ENCODE measurements at places on chromosomes 6 and 20. TPM values are rescaled to one million over a fixed set of nuclear protein-coding genes. Genes with fewer than 3 reads are reported as not detected.

- no peak overlapping the region for H3K4me3 ChIP-seq
- H3K4me1 ChIP-seq = no peaks in the 10 kb centered on the region
- no peak for DNase-seq
- no peak overlapping the region for H3K27ac ChIP-seq
Measured at GRCh38 chr20:19433371-19434350, 221.2 kb downstream of the SLC24A3 start.

- H3K27me3 ChIP-seq = no peaks in the 10 kb centered on the region
- no peaks in the 10 kb centered on the region for H3K36me3 ChIP-seq
- H3K27ac ChIP-seq = no peak overlapping the region
- DNase-seq = no peak
- no peak overlapping the region for H3K4me3 ChIP-seq
- no peaks in the 10 kb centered on the region for H3K4me1 ChIP-seq
Measured at GRCh38 chr6:142009647-142010046, 123.1 kb upstream of the GJE1 start.

DNA sequence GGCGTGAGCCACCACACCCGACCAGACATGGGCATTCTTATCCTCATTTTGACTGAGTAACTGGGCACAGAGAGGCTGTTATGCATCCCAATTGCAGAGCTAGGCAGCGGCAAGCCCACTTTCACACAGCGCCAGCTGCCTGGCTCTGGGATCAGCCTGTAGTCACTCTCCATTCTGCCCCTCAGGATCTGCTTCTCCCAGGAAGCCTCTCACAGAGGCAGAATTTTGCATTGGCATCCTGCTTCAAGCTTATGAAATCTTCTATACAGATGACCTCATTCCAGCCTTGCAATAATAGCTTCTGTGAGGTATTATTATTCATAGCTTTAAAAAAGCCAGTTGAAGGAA is 37.0 kb upstream of the IER3 start:
- no peaks in the 10 kb centered on the region for H3K27me3 ChIP-seq
- peaks cover 25% of the 10 kb centered on the region for H3K4me1 ChIP-seq
- H3K4me3 ChIP-seq = no peak overlapping the region
- DNase-seq = no peak
- peak overlapping the region; percentile 41 for H3K27ac ChIP-seq

DNA sequence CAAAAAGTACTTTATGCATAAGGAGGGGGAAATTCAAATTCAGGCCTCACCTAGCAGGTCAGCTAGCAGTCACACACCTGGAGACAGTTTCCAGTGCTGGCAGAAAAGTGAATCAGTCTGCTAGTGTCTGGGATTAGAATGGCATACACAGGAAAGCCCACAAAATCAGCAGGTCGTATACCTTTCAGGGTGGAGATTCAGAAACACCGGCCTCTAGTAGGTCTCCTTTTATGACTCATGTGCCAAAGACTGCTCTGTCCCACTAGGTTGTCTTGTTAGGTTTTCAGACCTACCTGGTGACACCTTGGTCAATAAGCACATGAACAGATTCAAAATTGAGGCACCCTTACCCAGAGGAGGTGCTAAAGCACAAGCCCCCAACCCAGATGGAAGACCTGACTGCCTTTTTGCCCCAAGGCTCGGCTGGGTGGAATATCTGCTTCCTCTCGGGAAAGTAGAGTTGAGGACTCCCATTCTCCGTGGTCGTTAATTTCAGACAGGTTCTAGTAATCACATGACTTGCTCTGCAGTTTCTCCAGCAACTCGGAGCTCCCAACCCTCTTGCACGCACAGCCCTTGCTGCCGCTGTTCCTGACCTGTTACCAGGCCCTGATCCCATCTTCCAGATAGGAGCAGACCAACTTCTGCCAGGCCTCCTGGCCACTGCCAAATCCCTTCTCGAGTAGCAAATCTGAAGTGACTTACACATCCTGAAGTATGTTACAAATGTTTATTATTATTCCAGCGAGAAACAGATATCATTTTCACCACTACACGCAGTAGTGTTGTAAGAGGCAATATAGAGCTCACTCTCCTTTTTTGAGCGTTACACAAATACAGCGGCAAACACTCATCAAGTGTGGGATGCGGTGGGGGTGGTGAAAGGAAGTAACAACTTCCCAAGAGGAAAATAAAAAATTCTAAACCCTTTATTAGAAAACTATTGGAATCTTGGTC is 46.6 kb downstream of the AGPAT4 start:
- H3K27ac ChIP-seq = no peak overlapping the region
- DNase-seq = no peak
- no peaks in the 10 kb centered on the region for H3K4me1 ChIP-seq
- H3K4me3 ChIP-seq = no peak overlapping the region

DNA sequence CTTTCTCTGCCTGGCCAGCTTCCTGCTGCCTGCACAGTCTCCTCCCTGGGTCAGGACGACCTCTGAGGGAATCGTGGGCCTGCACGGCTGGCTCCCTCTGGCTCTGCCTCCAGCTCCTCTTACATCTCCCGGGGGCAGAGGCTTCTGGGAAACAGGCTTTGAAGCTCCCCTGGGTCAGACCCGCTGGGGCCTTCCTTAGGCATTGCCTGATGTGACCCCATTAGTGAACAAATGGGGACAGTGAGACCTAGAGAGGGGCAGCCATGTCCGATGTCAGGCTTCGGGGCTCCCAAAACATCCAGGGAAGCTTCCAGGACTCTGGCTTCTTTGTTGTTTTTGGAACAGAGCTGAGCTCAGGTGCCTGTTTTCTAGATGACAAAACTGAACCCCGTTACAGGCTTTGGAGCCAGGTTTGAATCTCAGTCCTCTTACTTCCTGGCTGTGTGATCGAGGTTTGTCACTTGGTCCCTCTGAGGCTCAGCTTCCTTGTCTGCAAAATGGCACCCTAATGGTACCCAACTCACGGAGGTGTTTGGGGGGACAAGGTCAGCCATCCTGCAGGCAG is 94.3 kb downstream of the CEBPB start:
- no peaks in the 10 kb centered on the region for H3K27me3 ChIP-seq
- H3K4me3 ChIP-seq = no peak overlapping the region
- DNase-seq = no peak

DNA sequence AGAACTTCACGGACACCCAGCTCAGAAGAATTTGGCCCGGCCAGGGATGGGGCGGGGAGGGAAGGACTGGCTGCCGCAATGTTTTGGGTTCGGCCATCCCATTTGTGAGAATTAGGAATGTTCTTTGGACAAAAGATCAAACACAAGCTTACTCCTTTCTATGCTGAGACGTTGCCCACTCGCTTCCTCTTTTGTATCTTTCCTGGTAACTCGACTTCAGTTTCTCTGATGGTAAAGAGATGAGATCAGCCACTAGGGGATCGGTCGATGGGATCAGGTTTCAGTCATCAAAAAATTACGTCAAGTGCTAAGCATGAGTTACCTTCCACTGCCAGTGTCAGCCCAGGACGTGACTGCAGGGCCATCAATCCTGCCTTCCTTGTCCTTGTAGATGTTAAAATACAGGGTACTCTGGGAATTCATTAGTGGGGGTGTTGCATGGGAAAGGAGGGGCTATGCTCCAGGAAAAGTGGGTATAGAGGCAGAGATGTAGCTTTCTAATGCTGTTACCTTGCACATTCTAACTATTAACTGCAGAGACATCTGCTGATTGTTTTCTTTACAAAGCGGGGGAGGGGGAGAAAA is 190.2 kb downstream of the TSHZ2 start:
- no peak overlapping the region for H3K27ac ChIP-seq
- no peaks in the 10 kb centered on the region for H3K36me3 ChIP-seq
- no peaks in the 10 kb centered on the region for H3K27me3 ChIP-seq
- no peaks in the 10 kb centered on the region for H3K4me1 ChIP-seq

DNA sequence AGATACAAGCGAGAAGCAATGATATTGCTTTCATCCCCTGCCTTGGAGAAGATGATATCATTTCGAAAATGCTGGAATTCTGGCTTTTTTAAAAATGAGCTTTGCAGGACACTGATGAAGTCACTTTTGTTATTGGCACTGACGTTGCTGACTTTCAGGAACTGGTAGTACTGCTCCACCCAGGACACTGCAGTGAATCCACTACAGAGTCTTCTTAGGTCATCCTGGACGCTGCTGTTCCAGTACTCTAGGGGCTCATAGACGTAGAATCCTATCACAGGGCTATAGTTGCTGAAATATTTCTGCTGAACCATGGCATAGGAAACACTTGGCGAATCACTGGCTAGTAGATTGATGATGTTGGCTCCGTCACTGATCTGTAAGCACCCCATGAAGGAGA is 97.2 kb downstream of the OPN5 start:
- DNase-seq = no peak
- H3K27ac ChIP-seq = no peak overlapping the region
- H3K36me3 ChIP-seq = no peaks in the 10 kb centered on the region
- no peaks in the 10 kb centered on the region for H3K27me3 ChIP-seq
- H3K4me3 ChIP-seq = no peak overlapping the region

- no peak for DNase-seq
- H3K27ac ChIP-seq = no peak overlapping the region
- no peaks in the 10 kb centered on the region for H3K36me3 ChIP-seq
- no peaks in the 10 kb centered on the region for H3K4me1 ChIP-seq
- no peaks in the 10 kb centered on the region for H3K27me3 ChIP-seq
- no peak overlapping the region for H3K4me3 ChIP-seq
Measured at GRCh38 chr6:21395121-21395520, 198.4 kb upstream of the SOX4 start.

- H3K36me3 ChIP-seq = no peaks in the 10 kb centered on the region
- peak; percentile 45 for DNase-seq
- no peak overlapping the region for H3K4me3 ChIP-seq
- no peaks in the 10 kb centered on the region for H3K27me3 ChIP-seq
Measured at GRCh38 chr6:6875818-6876470, 231.8 kb upstream of the RREB1 start.

DNA sequence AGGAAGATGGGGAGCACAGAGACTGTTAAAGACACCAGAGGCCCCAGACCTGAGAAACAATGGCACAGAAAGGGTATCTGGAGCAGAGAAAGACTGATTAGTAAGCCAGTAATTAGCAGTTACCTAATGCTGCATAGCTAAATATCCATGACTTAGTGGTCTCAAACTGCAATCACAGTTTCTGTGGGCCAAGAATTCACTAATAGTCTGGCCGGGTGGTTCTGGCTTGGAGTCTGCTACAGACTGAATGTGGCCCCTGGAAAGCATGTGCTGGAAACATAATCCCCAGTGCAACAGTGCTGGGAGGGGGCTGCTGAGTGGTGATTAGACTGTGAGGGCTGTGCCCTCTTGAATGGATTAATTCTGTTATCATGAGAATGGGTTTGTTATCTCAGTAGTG is 54.1 kb upstream of the VSX1 start:
- H3K27ac ChIP-seq = no peak overlapping the region
- no peaks in the 10 kb centered on the region for H3K27me3 ChIP-seq
- H3K4me1 ChIP-seq = no peaks in the 10 kb centered on the region
- no peaks in the 10 kb centered on the region for H3K36me3 ChIP-seq
- DNase-seq = no peak

- no peak overlapping the region for H3K27ac ChIP-seq
- DNase-seq = no peak
- no peaks in the 10 kb centered on the region for H3K27me3 ChIP-seq
- no peaks in the 10 kb centered on the region for H3K36me3 ChIP-seq
Measured at GRCh38 chr20:40922865-40923264, 105.8 kb upstream of the TOP1 start.

GRCh38 chr6:163470611-163471010 is 56.1 kb downstream of the QKI start:
- no peaks in the 10 kb centered on the region for H3K36me3 ChIP-seq
- no peak overlapping the region for H3K4me3 ChIP-seq
- no peak for DNase-seq
- no peak overlapping the region for H3K27ac ChIP-seq
- no peaks in the 10 kb centered on the region for H3K4me1 ChIP-seq

- H3K27ac ChIP-seq = no peak overlapping the region
- H3K27me3 ChIP-seq = no peaks in the 10 kb centered on the region
- DNase-seq = no peak
- H3K4me3 ChIP-seq = no peak overlapping the region
- no peaks in the 10 kb centered on the region for H3K36me3 ChIP-seq
Measured at GRCh38 chr6:1328129-1328800, 16.4 kb downstream of the FOXQ1 start.

DNA sequence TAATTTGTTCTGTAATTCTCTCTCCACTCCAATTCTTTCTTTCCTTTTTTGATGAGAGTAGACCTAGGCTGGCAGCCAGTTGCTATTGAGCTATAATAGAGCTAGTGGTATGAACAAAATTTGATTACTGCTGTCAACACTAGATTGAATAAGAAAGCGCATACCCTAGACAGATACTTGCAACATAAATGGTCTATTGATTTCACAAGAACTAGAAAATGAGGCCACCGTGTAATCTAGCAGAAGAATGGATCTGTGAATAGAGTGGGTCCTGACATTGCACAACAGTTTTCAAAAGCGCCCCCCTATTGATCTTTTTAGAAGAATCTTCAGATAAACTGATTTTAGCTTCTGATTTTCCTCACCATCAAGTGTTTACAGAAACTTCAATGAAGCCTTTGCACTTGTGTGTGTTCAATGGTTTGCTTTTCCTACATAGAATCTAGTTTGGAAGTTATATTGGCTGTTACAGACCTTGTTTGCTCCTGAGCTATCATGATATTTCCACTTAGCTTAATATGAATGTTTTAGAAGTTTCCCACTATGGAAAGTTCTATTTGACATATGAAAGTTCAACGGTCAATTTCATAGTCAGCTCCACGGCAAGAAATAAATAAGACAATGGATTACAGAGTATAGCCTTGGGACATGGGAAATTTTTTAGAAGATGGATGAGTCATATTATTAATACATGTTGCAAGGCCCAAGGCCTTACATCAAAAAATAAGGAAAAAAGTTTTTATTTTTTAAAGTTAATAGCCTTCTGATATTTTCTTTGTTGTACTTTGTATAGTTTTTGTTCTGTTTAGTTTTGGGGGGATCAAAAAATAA is 55.6 kb downstream of the UTRN start:
- H3K27ac ChIP-seq = peak overlapping the region; percentile 28
- H3K27me3 ChIP-seq = no peaks in the 10 kb centered on the region
- H3K4me1 ChIP-seq = no peaks in the 10 kb centered on the region
- H3K4me3 ChIP-seq = no peak overlapping the region
- no peaks in the 10 kb centered on the region for H3K36me3 ChIP-seq

- no peak for DNase-seq
- no peaks in the 10 kb centered on the region for H3K27me3 ChIP-seq
- H3K4me1 ChIP-seq = peaks cover 34% of the 10 kb centered on the region
Measured at GRCh38 chr6:119314885-119315272, 34.7 kb downstream of the MAN1A1 start.

DNA sequence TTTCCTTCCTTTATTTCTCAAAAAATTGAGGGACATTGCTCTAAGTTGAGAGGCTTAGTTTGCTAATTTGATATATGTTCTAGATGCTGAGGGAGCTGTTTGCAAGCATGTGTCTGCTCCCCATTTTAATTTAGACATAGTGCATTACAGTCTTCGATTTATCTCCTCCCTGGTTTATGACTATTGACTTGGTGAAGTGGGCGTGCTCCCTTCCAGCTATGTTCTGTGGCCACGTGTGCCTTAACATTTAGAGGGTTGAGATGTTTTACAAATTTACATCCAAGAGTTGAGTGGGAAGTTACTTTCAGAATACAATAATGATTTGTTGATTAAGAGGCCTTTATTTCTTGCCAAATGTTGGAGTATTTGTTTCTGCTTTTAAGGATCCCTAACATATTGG is 48.2 kb downstream of the KLHL32 start:
- no peaks in the 10 kb centered on the region for H3K27me3 ChIP-seq
- H3K4me1 ChIP-seq = no peaks in the 10 kb centered on the region
- H3K4me3 ChIP-seq = no peak overlapping the region
- H3K36me3 ChIP-seq = no peaks in the 10 kb centered on the region

BPIFB2 gene
- not detected for total RNA-seq

MCCD1 gene
- not detected for total RNA-seq

SRSF12 gene
- total RNA-seq = not detected

SAMD5 gene
- 8.8 TPM for total RNA-seq

TMC2 gene
- 0.27 TPM for total RNA-seq

SLC52A3 gene
- total RNA-seq = 15.7 TPM

MAFB gene
- 17.2 TPM for total RNA-seq

NOTCH4 gene
- 1.8 TPM for total RNA-seq

POM121L2 gene
- total RNA-seq = not detected

SAMD3 gene
- 4.1 TPM for total RNA-seq

TCF21 gene
- 2.5 TPM for total RNA-seq
